ENCODE measurements at places on chromosomes 7 and 10.

DNA sequence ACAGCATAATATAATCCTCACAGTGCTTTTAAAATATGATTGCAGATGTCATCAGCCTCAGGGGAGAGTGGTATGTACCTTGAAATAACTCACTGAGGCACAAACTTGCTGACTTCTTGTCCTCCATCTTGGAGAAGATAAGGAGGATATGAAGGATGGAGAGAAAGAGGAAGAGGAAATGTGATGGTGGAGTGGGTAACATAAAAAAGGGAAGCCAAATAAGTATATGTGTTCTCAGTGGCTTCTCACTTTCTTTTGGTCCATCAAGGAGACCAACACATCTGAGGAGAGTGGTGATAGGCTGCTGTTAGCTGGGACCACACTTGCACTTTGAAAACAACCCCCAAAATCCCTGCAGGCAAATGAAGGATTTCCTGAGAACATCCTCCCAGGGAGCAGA is 21.6 kb upstream of the ZNF37A start:
- no peak for DNase-seq

DNA sequence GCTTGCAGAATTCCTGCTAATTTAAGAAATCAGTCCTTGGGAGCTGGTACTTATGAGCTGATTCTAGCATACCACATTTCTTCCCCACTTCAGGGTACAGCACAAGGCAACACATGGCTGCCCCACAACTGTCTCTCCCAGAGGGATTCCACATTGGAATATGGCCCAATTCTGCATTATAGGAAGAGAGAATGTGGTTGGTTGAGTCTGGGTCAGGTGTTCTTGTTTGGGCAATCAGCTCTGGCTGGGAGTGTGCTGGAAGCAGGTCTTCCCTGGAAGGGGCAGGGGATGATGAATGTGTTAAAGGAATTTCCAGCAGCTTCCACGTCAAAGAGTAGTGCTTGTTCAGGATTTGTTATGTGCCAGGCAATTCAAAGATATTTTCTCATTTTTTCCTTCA is 95.7 kb downstream of the BUB3 start:
- peak; percentile 28 for DNase-seq

DNA sequence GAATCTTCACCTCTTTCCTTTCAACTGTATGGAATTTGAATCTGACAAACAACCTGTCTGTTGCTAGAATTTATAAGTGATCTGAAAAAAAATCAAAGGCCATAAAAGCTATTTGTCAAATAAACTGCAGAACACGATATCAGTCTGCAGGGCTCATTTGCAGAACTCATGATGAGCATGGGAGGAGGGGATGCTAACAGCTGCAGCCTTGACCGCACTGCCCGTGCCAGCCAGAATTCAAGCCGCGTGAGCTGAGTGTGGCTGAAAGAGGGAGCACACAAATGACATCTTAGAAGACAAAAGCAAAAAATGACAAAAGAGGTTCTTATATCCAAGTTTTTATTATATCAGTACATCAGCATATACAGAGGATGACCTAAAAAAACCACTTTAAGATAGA is 15.7 kb downstream of the LRRTM3 start:
- DNase-seq, result peak; percentile 48

- no peak for DNase-seq
Observed at GRCh38 chr10:72753760-72754231, 61.9 kb downstream of the MCU start.

DNA sequence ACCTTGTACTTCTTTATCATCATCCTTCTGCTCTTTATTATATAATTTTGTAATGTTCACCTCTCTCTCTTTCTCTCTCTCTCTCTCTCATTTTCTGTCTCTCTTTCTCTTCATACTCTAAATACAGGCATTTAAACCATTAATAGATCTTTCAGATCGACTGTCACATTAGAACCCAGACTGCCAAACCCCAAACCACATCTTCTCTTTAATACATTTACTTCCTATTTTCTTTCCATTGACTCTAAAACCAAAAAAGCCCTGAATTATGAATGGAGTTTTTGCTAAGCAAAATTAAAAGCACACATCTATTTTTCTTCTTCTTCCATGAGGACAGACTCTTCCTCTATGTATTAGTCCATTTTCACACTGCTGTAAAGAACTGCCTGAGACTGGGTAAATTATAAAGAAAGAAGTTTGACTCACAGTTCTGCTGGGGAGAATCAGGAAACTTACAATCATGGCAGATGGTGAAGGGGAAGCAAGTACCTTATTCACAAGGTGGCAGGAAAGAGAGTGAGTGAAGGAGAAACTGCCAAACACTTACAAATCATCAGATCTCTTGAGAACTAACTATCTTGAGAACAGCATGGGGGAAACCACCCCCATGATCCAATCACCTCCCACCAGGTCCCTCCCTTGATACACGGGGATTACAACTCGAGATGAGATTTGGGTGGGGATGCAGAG is 272.7 kb upstream of the MGMT start:
- DNase-seq, result no peak

DNA sequence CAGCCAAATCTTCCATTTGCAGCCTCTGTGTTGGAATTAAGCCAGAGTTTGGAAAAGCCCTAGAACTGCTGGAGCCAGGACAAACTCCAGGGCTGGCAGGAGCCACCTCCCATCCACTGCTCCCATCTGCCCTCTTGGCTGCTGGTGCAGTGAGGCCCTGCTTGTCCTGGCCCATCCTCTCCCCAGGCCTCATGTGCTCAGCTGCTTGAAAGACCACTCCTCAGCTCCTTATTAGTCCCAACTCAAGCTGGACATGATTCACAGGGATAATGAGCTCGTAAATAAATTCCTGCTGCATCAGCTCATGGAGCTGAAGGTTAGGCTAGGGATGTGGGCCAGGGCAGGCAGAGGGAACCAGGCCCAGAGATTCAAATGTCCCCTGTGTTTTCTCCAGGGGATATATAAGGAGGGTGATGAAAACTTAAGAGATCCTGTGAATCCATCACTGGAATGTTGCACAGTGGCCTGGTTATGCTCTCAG is 282.8 kb downstream of the RPS24 start:
- DNase-seq, result peak; percentile 76

DNA sequence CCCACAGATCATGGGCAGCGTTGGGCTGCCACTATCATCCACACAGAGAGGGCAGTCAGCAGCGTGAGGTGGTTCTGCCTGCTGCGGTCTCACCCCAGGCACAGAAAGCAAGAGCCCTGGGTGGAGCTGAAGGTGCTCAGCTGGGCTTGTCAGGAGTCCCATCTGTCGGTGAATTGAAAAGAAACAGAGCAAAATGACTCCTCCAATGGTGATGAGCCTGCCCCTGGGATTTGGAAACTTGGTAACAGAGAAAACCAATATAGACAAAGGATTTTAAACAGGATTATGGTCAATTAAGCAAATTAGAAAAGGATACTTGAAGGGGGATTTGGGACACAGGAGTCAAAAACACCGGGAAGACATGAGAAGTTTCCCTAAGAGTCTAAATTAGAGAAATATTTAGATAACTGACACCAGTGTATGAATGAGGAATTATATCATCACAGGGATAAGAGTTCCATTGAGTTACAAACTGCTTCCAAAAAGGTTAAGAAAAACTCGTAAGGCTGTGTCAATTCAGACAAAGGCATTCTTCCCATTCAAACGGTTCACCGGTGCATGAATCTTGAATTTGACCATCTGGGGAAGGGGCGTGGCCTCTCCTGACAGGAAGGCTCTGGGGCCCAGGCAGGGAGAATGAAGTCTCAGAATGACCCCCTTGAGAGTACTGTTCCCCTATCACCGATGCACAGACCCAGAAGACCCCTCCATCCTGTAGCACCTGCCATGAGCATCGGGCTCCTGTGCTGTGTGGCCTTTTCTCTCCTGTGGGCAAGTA is 70.0 kb upstream of the PRSS58 start:
- no peak for DNase-seq

GRCh38 chr7:88095-88926 is 104.1 kb upstream of the FAM20C start:
- DNase-seq, result no peak

DNA sequence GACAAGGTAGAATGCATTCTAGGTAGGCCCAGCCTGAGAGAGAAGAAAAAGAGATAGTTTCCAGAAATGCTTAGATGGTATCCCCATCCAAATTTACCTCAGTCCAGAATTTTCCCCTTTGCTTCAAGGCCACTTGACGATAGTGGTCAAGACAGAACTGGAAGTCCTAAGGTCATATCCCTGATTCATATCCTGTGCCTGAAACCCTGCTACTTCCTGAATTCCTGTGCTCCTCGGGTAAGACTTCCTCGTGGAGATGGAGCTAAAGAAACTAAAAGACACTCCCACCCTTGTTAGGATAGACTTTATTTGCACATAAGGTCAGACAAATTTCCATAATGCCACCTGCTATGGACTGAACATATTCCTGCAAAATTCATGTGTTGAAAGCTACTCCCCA is 175.9 kb downstream of the EVX1 start:
- DNase-seq, result no peak

GRCh38 chr10:74586088-74586585 is 240.3 kb upstream of the KAT6B start:
- no peak for DNase-seq

- no peak for DNase-seq
Observed at GRCh38 chr10:98289802-98290209, 21.8 kb upstream of the LOXL4 start.

- DNase-seq, result no peak
Observed at GRCh38 chr10:62381385-62382102, 7.4 kb downstream of the ZNF365 start.

GRCh38 chr10:98172073-98172472 is 37.6 kb downstream of the R3HCC1L start:
- DNase-seq, result peak; percentile 57

DNA sequence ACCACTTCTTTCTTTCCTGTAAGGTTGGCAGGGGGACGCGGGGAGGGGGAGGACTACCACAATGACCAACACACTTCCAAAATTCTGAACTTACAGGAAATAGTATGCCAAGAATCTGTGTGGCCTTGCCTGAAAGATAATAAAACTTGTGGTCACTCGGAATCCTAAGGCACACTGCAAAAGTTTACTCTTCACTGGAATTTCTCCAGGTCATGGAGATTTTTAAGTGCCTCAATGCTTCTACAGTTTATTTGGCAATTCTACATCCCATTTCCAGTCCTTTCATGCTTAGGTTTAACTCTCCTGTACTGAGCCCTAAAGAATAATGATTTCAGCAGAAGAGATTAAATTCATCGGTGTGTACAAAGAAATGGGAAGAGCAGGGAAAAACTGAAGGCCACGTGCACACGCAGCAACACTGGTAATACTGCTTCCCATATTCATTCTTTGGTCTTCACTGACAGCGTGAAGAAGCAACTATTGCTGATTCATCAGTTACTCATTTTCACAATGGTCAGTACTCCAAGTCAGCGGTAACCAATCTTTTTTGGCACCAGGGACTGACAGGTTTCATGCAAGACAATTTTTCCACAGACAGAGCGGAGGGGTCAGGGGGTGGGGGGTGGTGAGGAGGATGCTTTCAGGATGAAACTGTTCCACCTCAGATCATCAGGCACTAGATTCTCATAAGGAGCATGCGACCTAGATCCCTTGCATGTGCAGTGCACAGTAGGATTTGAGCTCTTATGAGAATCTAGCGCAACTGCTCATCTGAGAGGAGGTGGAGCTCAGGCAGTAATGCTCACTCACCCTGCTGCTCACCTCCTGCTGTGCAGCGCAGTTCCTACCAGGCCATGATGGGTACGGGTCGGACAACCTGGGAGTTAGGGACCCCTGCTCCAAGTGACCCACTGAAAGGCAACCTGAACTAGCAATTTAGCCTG is 9.8 kb downstream of the LARP4B start:
- DNase-seq, result no peak

DNA sequence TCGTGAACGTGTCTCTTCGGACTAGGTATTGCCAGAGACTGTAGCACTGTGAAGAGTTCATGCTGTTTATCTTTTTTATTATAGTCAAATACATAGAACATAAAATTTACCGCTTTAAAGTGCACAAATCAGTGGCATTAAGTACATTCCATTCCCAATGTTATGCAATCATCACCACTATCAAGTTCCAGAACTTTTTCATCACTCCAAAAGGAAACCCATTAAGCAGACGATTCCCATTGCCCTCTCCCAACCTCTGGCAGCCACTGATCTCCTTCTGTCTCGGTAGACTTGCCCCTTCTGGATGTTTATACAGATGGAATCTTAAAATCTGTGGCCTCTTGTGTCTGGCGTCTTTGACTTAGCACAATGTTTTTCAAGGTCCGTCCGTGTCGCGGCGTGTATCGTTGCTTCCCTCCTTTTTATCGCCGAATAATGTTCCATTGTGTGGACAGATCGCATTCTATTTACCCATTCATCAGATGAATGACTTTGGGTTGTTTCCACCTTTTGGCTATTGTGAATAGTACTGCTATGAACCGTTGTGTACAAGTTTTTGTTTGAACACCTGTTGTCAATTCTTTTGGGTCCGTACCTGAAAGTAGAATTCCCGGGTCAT is 2.7 kb downstream of the PROSER2 start:
- no peak for DNase-seq

DNA sequence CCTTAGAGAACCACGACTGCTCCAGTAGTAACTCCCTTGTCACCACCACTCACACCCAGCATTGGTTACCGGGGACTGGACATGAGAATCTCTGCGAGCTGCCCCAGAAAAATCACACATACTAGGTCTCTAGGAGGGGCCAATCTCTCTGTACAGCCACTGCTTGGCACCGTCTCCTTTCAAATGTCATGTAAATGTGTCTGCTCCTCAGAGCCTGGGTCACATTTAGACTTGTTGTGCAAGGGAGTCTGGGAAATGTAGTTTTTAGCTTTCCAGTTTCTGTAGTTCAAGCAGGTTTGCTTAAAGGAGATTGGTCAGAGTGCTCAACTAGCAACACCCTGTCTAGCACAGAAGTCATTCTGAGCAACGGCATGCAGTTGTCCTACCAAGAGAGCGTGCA is 60.0 kb downstream of the CHN2 start:
- no peak for DNase-seq

DNA sequence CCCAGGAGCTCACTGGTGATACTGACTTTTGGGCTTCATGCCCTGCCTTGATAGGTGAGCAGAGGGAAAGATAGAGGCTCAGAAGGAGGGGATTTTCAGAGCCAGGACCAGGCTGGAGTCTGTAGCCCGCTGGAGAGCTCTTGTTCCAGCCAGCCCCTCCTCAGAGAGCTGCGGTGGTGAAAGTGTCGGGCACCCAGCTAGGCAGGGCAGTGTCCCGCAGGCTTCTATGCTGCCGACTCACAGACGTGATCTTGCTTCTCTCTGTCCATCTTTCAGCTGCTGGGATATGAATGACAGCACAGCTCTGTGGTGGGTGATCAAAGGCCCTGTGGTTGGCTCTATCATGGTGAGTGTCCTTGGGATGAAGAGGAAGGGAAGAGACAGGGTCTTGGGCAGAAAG is 35.2 kb downstream of the ADCYAP1R1 start:
- DNase-seq, result no peak

GRCh38 chr10:102114861-102115618 is 5.1 kb downstream of the LDB1 start:
- peak; percentile 95 for DNase-seq

GRCh38 chr7:147432576-147432975 is 1158.0 kb upstream of the C7orf33 start:
- no peak for DNase-seq
